ENCODE measurements at places on chromosomes 7 and 10.

DNA sequence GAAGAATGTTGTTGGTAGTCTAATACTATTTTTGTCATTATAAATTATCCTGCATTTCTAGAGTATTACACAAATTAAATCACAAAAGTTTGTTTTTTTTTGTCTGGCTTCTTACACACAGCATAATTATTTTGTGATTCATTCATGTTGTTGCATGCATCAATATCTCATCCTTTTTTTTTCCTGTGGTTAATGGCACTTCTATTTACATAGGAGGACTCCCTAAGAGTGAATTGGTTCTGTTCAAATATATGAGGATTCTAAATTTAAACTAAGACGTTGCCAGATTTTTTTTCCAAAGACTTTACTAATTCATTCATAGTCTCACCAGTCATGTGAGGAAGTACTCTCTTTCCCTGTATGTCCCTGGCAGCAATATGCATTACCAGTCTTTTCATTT is 303.3 kb downstream of the GPR37 start:
- DNase-seq: peak; percentile 60

DNA sequence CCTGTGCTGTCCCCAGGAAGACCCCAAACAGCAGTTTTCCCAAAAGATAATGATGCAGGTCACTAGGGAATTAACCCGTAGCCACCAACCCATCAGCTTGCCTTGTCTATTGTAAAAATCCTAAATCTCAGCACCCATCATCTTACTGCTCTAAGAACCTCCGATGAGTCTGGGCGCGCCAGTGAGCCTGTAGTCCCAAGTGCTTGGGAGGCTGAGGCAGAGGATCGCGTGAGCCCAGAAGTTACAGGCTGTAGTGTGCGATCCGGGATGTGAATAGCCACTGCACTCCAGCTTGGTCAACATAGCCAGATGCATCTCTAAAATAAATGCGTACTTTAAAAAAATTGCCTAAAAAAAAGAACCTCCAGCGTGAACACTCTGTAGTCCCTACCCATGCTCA is 951 bp downstream of the AS3MT start:
- DNase-seq: no peak

DNA sequence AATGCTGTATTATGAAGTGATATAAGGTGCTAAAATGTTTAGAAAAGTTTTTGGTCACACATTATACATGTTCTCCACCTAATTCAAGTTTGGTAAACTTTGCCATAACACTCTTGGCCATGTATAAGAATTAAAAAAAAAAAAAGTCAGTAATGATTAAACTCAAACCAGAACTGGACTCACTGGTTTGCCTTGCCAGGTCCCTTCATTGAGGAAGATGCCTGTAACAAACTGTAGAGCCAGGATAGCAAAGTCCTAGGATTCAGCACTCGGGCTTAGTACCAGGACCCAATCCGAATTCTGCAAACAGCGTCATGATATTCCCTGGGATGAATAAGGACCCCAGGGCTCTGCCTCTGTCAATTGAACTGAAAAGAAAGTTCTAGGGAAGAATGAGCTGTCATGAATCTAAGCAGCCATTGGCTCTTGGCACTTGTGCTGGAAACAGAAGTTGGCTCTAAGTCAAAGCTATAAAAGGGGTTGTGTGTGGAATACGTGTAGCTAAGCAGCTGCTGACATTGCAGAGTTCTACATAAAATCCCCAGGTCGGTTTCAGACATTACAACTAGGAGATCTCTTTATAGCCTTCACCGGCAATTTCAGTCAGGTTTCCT is 216.9 kb downstream of the C7orf25 start:
- peak; percentile 25 for DNase-seq

DNA sequence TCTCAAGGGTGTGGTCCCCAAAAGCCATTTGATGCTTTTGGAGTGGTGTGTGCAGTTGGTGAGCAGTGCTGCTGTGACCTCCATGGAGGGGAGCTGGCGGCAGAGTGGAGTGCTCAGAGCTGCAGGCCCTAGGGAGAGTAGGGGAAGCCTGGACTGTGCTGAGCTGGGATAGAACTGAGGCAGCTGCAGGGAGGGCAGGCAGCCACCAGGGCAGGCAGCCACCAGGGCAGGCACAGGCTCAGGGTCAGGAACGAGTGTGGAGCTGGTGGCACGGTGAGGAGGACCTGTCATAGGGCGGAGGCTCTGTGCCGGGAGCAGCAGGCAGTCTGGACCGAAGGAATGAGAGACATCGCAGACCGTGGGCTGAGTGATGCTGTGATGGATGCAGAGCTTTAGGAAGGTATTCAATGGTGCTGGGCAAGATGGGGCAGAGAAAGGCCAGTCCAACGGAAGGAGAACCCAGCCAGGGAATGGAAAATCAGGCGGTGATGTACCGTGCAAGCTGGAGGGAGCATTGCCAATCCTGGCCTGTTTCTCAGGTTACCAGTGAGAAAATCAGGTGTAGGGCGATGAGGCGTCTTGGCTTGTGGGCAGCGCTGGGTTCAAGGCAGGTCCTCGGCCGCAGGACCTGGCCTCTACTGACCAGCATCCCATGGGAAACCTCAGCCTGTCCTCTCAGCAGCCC is 152.6 kb downstream of the CAMK1D start:
- DNase-seq: no peak

DNA sequence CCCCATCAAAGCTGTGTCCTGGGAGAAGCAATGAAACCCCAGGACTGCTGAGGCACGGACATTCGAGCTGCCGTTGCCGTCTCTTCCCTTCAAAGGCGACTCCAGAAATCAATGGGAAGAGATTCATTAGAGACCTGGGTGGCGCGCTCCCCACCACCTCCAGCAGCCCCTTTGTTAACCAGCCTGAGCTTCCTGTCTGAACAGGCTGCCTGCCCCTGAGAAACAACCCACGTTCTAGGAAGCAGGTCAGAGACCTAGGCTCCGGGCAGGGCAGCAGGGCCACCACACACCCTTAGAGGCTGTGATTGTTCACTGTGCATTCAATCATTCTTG is 110.9 kb upstream of the PPIF start:
- DNase-seq: no peak

- no peak for DNase-seq
These were observed 16.4 kb upstream of the STEAP2 start for GRCh38 chr7:90194911-90195809.

- DNase-seq: no peak
These were observed 60.4 kb upstream of the CDK1 start for GRCh38 chr10:60717852-60718251.

DNA sequence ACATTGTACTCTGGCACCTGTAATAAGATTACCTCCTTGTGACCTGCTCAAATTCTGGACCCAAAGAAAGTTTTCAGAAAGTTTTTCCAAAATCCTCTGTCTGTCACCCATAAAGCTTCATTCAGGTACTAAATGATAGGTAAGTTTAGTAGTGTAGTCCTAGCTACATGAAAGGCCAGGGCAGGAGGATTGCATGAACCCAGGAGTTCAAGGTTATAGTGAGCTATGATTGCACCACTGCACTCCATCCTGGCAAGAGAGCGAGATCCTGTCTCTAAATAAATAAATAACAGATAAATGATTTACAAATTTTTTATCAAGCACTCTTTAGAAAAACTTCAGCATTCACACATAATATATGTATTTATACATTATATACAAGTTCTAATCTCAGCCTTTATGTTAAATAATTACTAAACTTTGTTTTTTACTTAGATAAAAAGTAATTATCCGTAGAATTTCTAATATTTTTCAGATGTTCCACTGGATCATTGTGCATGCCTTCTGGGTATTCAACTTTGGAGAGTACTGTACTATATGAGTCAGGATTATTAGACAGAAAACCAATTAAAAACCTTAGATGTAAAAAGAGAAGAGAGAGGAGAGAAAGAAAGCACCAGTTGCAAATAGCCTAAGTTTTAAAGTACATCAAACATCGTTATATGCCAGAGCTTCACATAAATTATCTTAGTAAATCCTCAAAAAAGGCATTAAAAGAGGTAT is 363.0 kb downstream of the LRRTM3 start:
- DNase-seq: no peak

GRCh38 chr10:130220251-130221185 is 84.3 kb downstream of the GLRX3 start:
- no peak for DNase-seq

DNA sequence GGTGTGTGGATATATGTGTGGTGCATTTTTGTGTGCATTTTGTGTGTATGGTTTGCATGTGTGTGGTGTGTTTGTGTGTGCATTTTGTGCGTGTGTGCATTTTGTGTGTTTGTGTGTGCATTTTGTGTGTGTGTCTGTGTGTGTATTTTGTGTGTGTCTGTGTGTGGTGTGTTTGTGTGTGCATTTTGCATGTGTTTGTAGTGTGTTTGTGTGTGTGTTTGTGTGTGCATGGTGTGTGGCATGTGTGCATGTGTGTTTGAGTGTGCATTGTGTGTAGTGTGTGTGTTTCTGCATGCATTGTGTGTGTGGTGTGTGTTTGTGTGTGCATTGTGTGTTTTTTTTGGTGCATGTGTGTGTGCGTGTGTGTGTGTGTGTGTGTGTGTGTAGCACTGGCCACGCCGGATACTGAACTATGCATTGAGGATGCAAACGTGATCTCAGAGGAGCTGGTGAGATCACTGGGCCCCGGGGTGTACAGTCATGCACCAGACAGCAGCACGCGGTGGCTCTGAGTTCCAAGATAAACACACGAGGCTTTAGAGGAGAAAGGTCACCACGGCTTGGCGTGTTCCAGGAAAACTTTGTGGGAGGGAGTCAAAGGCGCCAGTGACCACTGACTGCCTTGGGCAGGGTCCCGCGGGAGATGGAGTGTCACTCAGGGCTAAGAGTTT is 106.6 kb upstream of the SHH start:
- DNase-seq: peak; percentile 93

GRCh38 chr10:79097021-79097872 is 28.5 kb downstream of the ZMIZ1 start:
- DNase-seq: peak; percentile 38

DNA sequence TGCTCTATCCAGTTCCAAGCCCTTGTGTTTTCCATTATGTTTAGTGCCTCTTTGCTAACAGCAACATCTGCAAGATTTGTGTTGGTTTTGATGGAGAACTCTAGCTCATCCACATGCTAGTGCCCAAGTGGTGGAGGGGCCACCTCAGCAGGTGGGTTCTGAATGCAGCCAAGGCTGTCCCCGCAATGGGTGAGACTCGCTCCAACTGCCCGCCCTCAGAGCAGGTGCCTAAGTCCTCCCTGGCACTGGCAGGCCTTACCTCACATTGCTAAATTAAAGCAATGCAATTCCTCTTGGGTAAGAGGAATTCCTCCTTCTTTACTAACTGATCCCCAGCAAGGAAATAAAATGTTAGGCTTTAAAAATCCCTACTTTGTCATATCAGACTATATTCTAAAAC is 146.8 kb downstream of the ADCY1 start:
- no peak for DNase-seq

DNA sequence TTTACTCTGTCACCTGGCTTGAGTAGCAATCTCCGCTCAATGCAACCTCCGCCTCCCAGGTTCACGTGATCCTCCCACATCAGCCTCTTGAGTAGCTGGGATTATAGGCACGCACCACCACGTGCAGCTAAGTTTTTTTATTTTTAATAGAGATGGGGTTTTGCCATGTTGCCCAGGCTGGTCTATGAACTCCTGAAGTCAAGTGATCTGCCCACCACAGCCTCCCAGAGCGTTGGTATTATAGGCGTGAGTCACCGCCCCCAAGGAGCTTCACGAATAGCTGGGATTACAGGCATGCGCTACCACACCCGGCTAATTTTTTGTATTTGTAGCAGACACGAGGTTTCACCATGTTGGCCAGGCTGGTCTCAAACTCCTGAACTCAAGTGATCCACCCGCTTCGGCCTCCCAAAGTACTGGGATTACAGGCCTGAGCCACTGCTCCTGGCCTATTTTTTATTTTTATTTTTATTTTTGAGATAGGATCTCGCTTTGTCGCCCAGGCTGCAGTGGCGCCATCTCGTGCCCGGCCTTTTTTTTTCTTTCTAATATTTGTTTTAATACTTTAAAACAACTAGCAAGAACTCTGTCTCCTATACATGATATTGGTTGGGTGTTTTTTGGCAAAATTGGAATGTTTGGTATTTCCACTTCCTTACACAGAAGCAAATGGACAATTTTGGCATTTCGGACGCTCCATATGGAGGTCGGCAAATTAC is 1.1 kb downstream of the EFCAB10 start:
- DNase-seq: no peak

GRCh38 chr10:6274040-6274439 is 71.3 kb downstream of the PFKFB3 start:
- DNase-seq: peak; percentile 69

- DNase-seq: peak; percentile 68
These were observed 89.6 kb downstream of the PPP1R17 start for GRCh38 chr7:31776616-31777015.

DNA sequence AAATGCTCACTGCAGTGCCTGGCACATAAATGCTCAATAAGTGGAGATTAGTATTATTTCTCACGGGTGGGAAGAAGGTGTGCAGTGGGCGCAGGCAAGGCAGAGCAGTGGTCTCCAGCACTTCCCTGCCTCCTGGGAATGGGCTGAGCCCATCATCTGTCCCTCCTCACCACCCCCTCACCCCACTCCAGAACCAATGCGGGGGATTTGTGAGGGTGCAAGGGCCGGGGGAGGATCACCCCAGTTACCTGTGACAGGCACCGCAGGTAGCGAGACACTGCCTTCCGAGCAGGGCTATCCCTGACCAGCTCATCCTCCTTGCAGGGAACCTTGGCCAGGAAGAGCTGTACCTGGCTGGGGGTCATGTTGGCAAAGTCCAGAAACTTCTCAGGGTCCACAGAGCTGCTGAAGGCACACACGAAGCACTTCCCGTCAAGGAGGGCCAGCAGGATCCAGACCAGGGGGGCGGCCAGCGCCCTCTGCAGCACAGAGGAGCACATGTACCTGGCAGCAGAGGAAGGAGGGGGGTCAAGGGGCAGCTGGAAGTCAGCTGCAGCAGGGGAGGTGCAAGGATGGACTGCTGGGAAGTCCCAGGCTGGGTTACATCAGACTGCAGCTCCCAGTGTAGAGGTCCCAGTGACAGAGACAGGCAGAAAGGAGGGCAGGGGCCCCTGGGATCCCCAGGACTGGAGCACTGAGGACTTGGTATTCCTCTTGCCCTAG is 2.8 kb downstream of the CALHM3 start:
- no peak for DNase-seq

DNA sequence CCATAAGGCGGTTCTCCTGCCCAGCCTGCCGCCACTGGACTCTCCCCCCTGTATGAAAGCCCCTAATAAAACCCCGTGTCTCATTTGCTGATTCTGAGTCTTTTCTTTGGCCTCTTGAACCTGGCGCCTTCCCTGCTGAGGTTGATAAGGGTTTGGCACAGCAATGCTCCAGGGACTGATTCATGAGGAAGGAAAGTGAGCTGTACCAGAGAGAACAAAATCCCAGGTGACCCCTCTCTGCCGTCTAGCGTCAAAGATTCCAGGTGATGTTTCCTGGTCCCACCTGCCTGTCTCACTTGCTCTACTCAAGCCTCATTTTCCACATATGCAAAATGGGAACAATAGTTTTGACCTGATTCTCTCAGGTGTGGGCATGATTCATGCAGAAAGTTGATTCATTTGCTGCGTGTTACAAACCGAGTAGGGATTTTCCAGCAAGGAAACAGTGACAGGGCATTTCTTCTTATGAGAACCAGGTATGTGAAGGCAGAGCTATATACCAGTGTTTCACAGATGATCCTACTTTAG is 730.6 kb upstream of the IGFBP3 start:
- DNase-seq: no peak

Measured in iris pigment epithelial cell (primary cell).